Left lung (tissue), 14 donors: ENCODE measurements at places on chromosomes 2 and 18.

DNA sequence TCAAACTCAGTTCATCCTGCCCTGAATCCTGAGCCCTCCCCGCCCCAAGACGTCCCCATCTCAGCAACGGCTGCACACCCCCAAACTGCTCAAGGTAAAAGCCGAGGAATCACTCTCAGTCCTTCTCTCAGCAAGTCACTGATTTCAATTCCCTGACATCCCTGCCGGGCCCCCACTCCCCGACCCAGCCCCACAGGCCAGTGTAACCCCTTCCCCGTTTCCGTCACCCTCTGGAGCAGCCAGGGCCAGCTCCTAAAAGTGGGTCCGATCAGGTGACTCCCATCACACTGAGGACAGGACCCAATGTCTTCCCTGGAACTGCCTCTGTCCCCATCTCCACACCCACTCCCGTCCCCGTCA, 20.5 kb downstream of the SNORC start:
- DNase-seq, result peak; percentile 55

- DNase-seq, result no peak
These were observed 392.2 kb downstream of the ERBB4 start for GRCh38 chr2:212146416-212146815.

- DNase-seq, result no peak
These were observed 97.9 kb upstream of the IL1R2 start for GRCh38 chr2:101893681-101894381.

DNA sequence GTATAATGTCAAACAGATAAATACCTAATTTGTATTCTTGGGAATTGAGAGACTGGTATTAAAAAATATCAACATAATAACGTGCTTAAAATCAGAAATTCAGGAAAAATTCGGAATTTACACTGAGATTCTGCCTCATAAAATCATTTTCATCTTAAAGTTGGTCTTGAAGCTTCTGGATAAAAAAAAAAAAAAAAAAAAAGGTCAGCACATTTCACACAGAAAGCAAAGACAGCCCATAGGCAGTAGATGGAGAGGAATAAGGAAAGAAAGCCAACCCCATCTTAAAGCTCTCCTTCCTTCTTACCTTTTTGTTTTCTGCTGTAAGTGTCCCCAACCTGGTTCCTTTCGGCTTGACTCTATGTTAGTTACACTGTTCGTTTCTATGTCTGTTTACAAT, 41.5 kb upstream of the ALK start:
- DNase-seq, result no peak

- DNase-seq, result no peak
These were observed 47.9 kb downstream of the FER1L5 start for GRCh38 chr2:96690306-96691021.
